Activated effector memory CD4-positive, alpha-beta T cell treated with anti-CD3 and anti-CD28 coated beads, Interleukin-2, amount 50 U/mL, for 16 hours (primary cell): ENCODE measurements at places on chromosomes 4 and X.

GRCh38 chr4:114019969-114020358 is 40.5 kb upstream of the ARSJ start:
- no peak for DNase-seq

DNA sequence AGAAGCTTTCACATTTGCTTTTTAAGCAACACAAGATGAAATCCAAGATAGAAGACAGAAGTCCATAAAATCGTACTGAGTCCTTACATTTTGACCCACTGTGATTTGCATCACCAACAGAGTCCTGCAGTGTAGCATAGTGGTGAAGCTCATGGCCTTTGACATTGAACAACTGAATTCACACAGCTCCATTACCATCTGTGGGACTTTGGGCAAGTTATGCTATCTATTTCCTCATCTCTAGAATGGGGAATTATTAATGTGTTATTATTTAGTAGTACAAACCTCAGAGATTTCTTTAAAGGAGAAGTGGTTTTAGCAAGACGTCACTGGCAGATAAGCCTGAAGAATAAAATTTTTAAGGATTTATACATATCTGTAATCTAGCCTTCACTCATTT is 10.7 kb downstream of the GPRIN3 start:
- DNase-seq, result no peak

DNA sequence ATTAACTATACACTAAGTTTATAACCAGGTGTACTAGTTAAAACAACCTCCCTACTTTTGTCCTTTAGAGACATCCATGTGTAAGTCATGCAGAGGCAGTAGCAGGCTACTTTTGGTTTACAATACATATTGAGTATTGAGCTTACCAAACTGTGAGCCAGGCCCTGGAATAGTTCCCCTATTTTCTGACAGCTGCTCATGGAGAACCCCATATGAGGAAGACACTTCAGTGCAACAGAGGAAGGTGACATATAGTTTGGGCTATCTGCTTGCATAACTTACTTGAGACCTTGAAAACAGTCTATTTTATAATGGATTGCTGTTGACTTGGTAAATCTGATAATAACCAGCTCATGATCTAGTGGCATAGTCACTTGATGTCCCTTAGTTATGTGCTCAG is 190.5 kb downstream of the SH3BGRL start:
- no peak for DNase-seq

- no peak for DNase-seq
Observed at GRCh38 chrX:111519215-111519614, 7.8 kb downstream of the SERTM2 start.

DNA sequence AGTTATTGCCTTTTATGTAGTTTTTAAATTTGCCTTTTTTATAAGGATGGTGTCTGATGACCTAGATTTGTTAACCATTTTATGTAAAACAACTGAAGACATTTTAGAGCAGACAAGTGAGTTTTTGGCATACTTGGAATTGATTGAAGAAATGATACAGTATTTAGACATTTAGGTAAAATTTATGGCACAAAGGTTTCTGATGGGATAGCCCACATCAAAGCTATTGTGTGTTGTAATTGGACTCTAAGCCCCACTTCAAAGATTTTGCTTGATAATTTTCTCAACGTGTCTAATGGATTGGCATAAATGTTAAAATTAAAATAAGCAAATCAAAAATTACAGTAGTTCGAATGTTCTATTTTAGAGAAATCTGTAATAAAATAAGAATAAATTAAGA is 17.6 kb downstream of the EPGN start:
- DNase-seq, result no peak

DNA sequence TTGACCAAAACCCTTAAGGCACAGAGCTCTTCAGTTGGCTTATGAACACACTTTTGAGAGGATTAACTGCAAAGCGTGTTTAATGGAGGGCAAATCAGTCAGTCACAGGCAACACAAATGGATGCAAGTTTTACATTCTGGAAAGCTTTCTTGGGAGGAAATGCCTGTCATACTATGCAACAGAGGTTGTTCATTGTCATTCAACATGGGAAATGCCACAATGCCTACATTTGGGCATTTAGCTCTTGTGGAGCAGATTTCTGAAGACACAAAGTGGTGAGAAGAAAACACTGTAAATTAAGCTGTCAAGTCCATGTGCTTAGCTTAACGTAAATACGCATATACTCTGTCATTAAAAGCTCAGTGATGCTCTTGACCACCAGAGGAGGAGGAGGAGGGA is 41.1 kb downstream of the CBLL2 start:
- DNase-seq, result no peak

- no peak for DNase-seq
Observed at GRCh38 chrX:20452487-20452886, 185.8 kb upstream of the RPS6KA3 start.

GRCh38 chr4:83599183-83599582 is 63.3 kb downstream of the GPAT3 start:
- no peak for DNase-seq

DNA sequence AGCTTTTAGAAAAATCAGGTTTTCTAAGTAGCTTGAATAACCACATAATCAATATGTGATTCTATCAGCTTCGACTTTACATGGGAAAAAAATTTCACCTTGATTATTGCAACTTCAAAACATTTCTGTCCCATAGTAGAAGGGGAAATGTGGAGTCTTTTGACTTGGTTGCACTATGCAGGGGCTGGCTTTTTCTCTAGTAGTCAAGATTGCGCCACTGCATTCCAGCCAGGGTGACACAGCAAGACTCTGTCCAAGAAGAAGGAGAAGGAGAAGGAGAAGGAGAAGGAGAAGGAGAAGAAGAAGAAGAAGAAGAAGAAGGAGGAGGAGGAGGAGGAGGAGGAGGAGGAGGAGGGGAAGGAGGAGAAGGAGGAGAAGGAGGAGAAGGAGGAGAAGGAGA is 84.9 kb downstream of the MAML3 start:
- no peak for DNase-seq

- no peak for DNase-seq
Observed at GRCh38 chrX:76538860-76539259, 111.3 kb downstream of the MAGEE1 start.

DNA sequence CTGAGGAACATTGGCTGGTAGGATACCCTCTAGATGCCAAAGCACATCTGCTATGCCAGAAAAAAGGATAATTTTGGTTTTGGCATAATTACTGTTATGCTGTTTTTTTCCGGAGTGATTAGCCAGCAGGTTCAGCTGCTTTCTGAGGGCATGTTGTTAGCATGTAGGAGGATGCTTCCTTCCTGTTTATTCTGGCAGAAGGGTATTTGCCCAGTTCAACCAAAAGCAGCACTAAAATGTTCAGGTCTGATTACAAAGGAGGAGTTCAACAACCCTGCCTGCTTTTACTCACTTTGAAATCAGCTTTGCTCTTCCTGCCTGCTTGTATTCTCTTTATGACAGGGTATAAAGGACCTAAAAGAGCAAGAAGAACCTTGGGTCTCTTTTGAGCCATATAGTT is 21.9 kb downstream of the ERCC6L start:
- no peak for DNase-seq

- DNase-seq, result no peak
Observed at GRCh38 chrX:110159865-110160264, 157.0 kb downstream of the TMEM164 start.
